ENCODE measurements at places on chromosomes 4 and X. TPM values are rescaled to one million over a fixed set of nuclear protein-coding genes. Genes with fewer than 3 reads are reported as not detected.

Gene CT47C1
- not detected for total RNA-seq

Gene NUDT11
- total RNA-seq: 0.14 TPM

Gene PSAPL1
- not detected for total RNA-seq

Gene XAGE1A
- total RNA-seq: not detected

Gene ADH4
- total RNA-seq: not detected

Gene RAI2
- 19.1 TPM for total RNA-seq

Gene CT45A5
- not detected for total RNA-seq

Gene CYLC1
- not detected for total RNA-seq

Gene MAP7D2
- 0.78 TPM for total RNA-seq

Gene PROM1
- total RNA-seq: 3.5 TPM

DNA sequence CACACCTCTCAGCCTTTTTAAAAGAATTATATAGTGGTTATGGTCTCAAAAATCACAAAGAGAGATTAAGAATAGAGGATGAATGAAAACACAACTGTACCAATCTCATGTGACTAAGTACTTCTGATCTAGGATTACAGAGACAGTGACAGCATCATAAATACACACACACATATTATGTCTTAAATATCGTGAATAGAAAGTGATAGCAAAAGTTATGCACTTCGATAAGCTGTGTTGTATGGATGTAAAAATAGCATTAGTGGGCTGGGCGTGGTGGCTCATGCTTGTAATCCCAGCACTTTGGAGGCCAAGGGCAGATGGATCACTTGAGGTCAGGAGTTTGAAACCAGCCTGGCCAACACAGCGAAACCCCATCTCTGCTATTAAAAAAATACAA is 25.0 kb downstream of the GYPA start:
- DNase-seq: no peak

- DNase-seq: no peak
Measured at GRCh38 chr4:114601304-114602052, 2.9 kb downstream of the UGT8 start.

DNA sequence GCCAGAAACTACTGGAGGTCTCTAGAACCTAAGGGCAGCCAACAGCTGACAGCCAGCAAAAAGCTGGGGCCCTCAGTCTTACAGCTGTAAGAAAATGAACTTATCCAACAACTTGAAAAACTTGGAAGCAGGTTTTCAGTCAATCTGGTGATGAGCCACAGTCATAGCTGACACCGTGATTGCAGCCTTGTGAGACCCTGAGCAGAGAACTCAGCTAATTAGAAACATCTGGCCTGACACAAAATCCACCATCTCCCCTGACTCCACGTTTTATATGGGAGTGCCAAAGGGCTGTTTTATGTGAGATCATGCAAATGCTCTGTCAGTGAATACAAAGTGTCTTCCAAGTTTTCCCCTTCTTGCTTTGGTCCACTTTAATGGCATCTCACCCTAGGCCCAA is 198.8 kb upstream of the DCAF8L1 start:
- DNase-seq: no peak

- DNase-seq: no peak
Measured at GRCh38 chr4:146308951-146309350, 94.6 kb downstream of the REELD1 start.

GRCh38 chr4:56859841-56860240 is 38.3 kb upstream of the SPINK2 start:
- DNase-seq: no peak

GRCh38 chrX:77087529-77088169 is 359.5 kb upstream of the FGF16 start:
- no peak for DNase-seq

DNA sequence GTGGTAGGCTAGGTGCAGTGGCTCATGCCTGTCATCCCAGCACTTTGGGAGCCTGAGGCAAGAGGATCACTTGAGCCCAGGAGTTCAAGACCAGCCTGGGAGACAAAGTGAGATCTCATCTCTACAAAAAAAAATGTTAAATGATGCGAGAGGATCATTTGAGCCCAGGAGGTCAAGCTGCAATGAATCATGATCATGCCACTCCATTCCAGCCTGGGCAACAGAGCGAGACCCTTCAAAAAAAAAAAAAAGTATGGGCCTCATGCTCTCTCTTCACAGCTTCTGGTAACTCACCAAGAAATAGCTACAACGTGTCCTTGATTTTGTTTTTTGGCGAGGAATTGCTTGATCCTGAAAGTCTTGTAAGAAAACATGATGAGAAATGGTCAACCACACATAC is 1.3 kb downstream of the ACE2 start:
- no peak for DNase-seq

GRCh38 chr4:66482186-66482585 is 811.9 kb upstream of the EPHA5 start:
- DNase-seq: no peak

DNA sequence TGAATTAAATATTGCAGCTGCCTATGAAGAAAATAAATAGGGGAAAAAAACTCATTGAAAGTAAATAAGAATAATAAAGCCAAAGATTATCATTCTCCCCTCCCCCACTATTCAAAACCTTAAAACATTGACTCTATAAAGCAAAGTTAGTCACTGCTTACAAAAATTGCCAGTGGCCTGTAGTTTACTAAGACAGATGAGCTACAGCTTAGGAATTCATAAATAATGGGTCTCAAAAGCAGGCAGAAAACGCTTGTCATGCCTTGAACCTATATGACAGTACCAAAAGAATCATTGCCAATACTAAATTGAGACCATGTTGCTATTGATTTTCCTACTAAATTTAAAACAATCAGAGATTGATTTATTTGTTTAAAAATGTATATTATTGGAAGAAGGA is 78.9 kb downstream of the SLC10A7 start:
- DNase-seq: no peak

- no peak for DNase-seq
Measured at GRCh38 chr4:74615411-74615810, 170.5 kb downstream of the AREG start.

DNA sequence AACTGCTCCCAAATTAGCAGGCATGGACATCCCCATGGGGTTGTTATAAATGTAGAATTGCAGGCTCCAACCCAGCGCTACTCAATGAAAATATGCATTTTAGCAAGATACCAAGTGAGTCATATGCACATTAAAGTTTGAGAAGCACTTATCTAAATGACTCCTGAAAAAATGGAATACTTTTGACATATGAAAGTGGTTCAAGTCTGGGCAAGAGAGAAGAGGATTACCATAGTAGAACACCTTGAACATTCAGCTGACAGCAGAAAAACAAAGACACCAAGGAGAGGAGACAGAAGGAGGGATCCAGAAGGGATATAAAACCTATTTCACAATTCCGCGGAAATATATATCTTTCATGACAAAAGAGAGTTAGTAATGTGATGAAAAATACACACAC is 63.2 kb upstream of the CT83 start:
- DNase-seq: no peak

DNA sequence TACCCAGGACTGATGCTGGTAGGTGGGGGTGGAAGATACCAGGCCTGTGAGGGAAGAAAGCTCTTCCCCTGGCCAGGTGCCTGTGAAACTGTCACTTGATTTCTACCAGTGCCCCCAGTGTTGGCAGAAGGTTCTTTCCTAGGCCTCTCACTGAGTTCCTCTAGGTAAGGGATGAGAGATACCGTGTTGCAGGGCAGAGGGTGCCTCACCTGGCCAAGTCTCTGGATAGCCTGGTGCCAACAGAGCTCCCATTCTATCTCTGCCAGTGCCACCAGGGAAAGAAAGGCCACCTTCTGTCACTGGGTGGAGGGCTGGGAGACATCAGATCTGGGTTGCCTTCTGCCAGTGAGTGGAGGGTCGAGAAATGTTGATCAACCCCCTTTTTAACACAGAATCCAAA is 94.1 kb downstream of the RTL5 start:
- DNase-seq: no peak

DNA sequence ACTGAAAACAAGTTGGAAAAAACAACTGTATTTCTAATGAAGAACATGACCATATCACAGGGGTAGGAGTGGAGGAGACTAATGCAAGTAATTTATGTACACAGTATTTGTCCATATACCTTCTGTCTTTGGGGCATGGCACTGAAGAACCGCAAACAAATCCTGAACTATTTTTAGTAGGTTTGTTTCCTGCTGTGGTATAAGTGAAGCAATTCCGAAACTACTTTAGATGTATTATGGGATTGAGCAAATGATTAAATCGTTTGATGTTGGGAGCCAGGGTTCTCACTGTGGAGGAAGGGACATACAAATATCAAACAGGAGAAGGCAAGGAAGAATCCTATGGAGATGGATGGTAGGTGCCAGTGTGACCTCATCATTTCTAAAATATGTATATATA is 18.9 kb upstream of the SH3KBP1 start:
- no peak for DNase-seq

DNA sequence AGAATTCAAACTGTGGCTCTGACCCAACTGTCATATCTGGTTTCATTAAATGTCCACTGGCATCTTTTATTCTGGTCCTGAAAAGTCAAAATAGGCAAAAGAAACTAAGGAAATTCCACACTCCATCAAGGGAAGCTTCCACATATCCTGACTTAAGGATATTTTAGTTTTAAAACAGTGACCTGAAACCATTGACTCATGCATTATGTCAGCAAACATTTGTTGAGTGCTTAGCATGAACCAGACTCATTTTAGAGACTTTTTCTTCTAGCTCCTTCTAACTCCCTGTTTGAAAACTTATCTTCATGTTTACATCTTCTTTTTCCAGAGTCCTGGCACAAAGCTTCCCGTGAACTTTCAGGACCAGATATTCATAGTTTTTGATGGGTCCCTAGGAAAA is 6.9 kb upstream of the CXCL1 start:
- no peak for DNase-seq

DNA sequence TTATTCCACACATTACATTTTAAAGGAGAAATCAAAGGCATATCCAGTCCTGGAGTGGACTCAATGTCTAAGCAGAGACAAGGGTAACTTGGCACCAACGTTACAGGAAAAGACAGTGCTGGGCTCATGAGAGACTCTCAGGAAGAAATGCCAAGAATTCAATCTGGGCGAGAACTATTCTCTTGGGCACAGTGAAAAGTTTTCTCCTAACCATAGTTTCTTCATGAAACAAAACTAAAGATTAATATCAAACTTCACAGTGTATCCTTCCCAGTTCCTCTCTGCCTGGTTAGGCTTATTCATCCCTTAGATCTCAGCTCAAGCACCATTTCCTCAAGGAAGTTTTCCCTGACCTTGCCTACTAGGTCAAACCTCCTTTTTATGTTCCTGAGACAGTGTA is 109.4 kb upstream of the TLL1 start:
- DNase-seq: no peak

DNA sequence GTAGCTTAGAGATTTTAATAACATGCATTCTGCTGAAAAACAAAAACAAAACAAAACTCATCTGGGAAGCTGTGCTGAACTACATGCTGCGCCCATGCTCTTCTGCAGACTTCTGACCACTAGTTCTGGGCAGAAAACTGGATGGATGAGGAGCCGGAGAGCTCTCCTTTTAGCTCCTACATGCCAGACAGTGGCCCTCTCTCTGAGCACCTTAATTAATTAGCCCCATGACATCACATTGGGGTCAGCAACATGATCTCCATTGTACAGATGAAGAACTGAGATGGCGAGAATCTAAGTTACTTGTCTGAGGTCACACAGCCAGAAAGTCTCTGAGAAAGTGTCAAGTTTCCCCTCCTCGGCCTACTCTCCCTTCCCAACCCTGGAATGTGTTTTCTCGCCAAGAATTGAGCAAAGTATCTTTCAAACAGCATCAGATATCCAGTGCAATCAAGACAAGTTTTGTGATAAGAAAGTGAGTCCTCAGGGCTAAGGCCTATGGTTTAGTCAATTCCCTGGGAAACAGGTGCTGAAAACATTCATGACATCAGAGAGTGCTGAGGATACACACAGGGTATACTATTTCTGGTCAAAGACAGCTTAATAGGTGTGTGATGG is 21.6 kb downstream of the SCD5 start:
- no peak for DNase-seq

GRCh38 chr4:79759793-79760192 is 313.2 kb downstream of the ANTXR2 start:
- no peak for DNase-seq

DNA sequence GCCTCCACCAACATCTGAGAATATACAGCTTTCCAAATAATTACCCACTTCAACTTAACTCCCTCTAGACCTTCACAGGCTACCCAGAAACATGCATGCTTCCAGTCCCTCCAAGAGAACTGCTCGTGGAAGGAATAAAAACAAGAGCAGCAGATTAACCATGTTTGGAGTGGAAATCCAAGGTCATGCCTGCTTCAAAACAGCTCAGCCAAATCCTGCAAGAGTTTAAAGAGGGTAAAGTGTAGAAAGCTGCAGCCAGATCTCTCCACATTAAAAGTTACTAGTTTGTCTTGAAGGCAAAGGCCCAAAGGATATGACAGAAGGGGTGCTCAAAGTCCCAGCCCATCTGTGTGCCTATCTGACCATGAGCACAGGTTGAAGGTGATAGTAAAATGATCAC is 139.3 kb downstream of the RNF150 start:
- no peak for DNase-seq

DNA sequence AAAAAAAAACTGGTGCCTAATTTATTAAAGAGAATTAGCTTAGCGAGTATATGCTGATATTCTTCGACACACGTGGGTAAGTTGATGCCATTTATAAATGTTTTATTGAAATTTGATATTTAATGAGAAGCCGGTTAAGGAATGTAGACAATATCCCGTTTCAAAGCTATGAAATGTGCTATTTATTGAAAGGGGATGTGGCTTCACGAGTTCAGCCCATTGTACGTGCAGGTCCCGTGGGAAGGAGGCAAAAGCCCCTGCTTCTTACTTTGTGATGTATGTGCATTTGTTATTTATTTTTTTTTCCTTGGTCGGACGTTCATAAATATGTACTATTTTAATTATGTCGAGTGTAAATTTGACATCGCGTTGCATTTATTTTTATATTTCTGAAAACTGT is 20.2 kb downstream of the SHOX start:
- DNase-seq: no peak

DNA sequence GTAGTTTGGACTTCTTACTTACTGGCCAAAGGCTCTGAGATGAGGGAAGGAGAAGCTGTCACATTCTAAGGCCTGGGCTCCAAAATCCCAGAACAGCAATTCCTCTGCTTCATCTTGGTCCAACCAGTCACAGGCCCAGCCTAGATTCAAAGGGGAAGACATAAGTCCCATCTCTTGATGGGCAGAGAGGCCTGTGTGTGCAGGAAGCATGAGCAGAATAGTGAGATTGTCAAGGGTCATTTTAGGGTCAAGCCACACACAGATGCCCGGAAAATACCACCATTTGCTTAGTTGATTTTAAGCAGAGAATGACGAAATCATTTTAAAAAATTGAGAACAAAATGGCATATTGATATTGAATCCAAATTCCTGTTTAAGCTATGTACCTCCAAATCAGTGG is 580.9 kb upstream of the ZFP42 start:
- DNase-seq: no peak

GRCh38 chrX:130896026-130896425 is 7.0 kb downstream of the ENOX2 start:
- DNase-seq: no peak

GRCh38 chrX:49761481-49761880 is 65.7 kb upstream of the PAGE1 start:
- DNase-seq: no peak

- DNase-seq: no peak
Measured at GRCh38 chr4:169234137-169234855, 36.5 kb downstream of the SH3RF1 start.

- DNase-seq: no peak
Measured at GRCh38 chr4:144583658-144584057, 62.3 kb upstream of the HHIP start.

- no peak for DNase-seq
Measured at GRCh38 chrX:24553011-24553410, 87.9 kb downstream of the PDK3 start.
